ENCODE measurements at places on chromosomes 4 and X. TPM values are rescaled to one million over a fixed set of nuclear protein-coding genes. Genes with fewer than 3 reads are reported as not detected.
A peak's percentile ranks its signal among the peaks of the same experiment; 100 is the strongest.

The CT45A2 gene
- total RNA-seq: not detected

The XAGE1A gene
- total RNA-seq: not detected

The SHOX gene
- total RNA-seq: not detected

The PDZD4 gene
- total RNA-seq: 0.17 TPM

The BEX1 gene
- 9.1 TPM for total RNA-seq

The HAUS7 gene
- total RNA-seq: 24.3 TPM

The PASD1 gene
- not detected for total RNA-seq

The LAMP2 gene
- total RNA-seq: 59.6 TPM

The SFRP2 gene
- not detected for total RNA-seq

The SPRY1 gene
- 6.4 TPM for total RNA-seq

DNA sequence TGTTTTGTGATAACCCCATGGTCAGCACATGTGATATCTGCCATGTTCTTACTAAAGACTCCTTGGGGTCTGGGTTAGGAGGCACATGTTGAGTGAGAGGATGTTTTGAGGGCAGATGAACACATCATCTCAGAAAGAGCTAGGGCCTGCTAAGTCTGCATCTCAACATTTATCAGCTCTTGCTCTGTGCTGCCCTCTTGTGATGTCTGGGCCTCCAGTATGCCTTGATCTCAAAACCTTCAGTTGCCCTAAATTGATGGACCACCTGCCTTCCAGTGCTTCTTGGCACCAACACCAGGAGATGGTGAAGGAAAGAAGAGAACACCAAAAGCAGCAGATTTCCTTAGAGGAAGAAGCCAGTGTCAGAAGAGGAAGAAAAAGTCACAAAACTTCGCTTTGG, 22.5 kb downstream of the MID1 start:
- no peak for DNase-seq

DNA sequence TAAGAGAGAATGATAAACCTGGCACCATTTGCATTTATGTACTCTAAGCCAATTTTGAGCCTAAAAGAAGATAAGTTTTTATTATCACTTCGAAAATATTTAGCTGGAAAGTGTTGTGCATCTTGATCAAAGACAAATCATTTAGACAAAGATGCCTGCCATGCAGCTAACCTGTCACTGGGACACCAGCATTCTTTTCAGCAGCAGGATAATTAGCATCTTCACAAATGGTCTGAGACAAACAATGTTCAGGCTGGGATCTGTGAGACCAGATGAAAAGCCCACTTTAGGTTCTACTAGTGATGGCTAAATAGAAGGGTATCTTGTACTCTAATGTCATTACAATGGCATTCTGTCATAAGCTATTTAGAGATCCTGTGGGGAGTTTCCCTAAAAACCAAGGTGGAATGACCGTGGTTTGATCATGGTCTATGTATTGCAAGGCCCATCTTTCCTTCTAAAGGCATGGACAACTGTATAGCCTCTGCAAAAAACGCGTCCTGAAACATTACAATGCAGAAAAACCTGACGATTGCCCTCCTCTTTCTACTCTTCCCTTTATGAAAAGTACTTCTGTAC, 7.2 kb downstream of the PRDM8 start:
- no peak for DNase-seq

- no peak for DNase-seq
Measured at GRCh38 chrX:106467422-106467821, 144.4 kb upstream of the RADX start.

DNA sequence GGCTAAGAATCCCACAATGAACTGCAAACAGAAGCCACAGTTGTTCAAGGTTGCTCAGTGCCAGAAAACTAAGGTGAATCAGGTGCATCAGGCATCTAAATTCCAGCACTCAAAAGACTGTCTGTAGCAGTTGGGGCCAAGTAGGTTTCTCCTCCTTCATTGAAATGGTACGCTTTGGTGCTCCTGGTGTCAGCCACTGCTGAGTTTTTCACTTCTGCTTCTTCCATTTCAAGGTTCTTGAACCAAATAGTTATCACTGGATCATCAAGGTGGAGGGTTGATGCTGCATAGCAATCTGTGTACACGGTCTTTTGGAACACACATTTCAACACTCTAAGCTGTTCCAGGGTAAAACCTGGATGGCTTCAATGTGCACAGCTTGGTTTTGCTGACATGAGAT, 74.4 kb downstream of the TMA16 start:
- DNase-seq: no peak

- DNase-seq: no peak
Measured at GRCh38 chr4:163673848-163674697, 179.6 kb downstream of the TMA16 start.

DNA sequence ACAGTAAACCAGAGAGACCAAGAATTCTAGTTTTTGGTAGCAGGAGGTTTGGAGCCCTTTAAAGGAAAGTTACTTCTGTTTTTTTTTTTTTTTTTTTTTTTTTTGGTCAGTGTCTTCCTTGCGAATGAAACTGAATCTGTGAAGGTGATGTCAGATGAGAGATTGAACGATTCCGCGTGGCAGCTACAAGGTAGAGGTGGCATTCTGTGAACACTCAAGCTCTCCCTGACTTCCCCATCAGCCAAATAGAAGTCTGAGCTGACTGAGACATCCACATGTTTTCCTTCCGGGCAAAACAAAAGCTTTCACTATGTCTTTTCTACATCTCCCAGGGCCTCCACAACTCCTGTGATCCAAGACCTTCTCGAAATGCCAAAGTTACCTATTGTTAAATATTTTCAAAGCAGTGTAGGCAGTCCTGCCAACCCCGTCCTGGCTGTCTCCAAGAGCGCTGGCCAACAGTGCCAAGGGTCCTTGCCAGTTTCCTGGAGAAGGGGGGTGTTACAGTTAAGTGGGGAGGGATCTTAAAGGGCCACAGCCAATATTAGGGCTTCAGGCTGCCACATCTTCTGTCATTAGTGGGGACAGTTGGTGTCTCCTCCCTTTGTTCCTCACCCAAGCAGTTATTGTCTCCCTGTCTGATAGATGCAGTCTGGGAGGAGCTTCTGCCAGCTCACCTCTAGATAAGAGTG, 102.9 kb upstream of the SLC34A2 start:
- DNase-seq: no peak

GRCh38 chr4:123597586-123597985, 201.0 kb downstream of the SPRY1 start:
- no peak for DNase-seq

DNA sequence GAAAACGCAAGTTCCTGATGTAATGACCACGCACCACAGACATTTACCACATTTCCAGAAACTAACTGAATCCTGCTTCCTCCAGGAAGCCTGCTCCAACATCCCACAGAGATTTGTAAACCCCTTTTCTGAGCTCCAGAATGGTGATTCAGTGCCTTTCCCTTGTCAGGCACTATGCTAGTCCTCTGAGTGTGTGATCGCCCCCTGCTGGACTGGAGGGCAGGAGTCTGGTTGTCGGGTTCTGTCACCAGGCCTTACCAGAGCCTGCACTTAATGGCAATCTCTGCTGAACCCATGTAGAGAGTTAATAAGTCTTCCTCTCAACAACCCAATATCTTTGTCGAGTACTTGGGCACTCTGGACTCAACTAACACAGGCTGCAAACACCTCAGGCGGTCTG, 14.5 kb upstream of the KDM5C start:
- no peak for DNase-seq

DNA sequence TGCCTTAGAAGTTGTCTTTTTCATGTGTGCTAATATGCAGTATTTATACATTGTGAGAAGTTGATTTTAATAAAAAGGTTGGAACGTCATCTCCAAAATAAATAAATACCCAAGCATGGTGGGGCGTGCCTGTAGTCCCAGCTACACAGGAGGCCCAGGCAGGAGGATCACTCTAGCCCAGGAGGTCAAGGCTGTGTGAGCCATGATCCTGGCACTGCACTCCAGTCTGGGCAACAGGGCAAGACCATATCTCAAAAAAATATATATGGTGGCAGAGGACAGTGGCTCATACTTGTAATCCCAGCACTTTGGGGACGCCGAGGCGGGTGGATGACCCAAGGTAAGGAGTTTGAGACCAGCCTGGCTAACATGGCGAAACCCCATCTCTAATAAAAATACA, 6.4 kb downstream of the SLBP start:
- no peak for DNase-seq

DNA sequence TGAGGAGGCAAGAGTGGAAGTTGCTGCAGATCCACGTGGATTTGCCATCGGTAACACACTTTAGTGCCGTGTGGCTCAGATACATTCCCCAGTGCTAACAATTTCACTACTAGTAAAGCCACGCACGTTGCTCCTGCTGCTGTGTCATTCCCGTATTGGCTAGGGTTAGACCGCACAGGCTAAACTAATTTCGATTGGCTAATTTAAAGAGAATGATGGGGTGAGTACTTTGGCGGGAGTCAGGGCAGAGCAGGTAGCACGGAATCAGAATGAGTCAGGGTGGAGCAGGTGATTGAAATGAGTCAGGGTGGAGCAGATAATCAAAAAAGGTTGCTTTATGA, 1337.5 kb downstream of the FSTL5 start:
- no peak for DNase-seq

GRCh38 chr4:87078987-87079486, 141.4 kb downstream of the KLHL8 start:
- DNase-seq: no peak

DNA sequence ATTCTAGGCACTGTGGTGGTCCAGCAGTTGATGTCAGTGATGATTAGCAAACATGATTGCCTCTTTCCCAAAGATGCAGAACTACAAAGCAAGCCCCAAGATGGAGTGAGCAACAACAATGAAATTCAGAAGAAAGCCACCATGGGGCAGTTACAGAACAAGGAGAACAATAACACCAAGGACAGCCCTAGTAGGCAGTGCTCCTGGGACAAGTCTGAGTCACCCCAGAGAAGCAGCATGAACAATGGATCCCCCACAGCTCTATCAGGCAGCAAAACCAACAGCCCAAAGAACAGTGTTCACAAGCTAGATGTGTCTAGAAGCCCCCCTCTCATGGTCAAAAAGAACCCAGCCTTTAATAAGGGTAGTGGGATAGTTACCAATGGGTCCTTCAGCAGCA, 365.3 kb downstream of the MAPK10 start:
- DNase-seq: no peak

DNA sequence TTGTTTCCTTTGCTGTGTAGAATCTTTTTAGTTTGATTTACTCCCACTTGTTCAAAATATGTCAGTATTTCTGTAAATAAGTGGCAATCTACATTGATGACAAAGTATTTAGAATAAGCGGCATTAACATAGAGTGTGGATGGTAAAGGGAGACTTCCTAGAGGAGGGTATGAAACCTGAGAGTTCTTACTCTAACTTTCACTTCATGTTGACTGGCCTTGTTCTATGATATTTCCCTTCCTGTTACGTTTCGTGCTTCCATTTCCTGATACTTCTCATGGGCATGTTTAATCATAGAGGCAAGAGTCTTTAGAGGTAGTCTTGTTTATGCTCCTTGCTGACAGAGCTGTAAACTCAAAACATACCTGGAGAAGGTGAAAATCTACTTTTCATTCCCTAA, 408.9 kb downstream of the GLUD2 start:
- DNase-seq: no peak

- no peak for DNase-seq
Measured at GRCh38 chr4:24137671-24138601, 248.1 kb upstream of the PPARGC1A start.

DNA sequence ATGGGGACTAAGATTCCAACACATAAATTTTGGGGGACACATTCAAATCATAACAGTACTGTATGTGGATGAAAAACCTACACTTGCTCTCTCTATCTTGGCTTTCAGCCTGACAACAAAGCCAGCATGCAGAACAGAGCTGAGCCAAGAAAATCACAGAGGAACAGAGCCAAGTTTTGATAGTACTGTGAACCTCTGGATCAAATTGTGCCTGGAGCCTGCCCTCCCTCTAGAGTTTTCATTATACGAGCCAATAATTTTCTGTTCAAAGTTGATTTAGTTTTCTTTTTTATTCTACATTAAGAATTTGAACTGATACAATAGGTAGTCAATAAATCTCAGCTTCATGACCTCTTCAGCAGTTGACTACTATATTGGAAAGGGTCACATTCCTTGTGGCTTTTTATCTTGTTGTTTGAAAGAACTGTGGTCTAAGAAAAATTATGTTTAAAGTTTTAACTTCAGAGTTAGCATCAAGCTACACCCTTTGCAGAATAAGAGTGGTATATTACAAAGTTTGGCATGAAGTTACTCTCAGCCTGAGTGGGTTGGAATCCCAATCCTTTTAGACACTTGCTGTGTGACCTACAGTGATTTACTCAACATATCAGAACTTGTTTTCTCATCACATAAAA, 31.1 kb downstream of the GRID2 start:
- DNase-seq: no peak

DNA sequence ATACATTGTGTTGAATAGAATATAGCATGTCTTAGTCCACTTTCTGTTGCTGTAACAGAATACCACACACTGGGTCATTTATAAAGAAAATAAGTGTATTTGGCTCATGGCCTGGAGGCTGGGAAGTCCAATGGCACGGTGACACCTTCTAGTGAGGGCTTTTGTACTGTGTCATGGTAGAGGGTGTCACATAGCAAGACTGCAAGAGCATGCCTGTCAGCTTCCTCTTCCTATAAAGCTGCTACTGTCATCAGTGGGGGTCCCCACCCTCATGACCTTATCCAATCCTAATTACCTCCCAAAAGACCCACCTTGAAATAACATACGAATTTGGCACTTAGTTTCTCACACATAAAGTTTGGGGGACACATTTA, 193.2 kb downstream of the PTTG2 start:
- DNase-seq: no peak

- DNase-seq: no peak
Measured at GRCh38 chr4:140256941-140257340, 103.0 kb upstream of the MAML3 start.

DNA sequence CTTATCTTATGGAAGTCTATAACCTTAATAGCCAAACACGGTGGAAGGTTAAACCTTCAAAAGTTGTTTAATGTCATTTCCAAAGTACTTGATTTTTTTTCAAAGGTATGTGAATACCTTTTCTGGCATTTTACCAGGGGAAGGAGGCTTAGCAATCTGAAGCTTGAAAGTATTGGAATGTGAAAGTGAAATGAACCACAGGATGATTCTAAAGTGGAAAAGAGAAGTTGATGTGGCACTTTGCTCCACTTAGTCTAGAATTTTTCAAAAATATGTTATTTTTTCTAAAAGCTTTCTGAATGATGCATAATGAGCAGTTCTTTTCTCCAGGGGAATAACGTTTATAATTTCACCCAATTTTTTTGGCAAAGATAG, 19.2 kb downstream of the PI4K2B start:
- DNase-seq: no peak

- DNase-seq: peak; percentile 81
Measured at GRCh38 chrX:144006811-144007210, 122.9 kb downstream of the UBE2NL start.

DNA sequence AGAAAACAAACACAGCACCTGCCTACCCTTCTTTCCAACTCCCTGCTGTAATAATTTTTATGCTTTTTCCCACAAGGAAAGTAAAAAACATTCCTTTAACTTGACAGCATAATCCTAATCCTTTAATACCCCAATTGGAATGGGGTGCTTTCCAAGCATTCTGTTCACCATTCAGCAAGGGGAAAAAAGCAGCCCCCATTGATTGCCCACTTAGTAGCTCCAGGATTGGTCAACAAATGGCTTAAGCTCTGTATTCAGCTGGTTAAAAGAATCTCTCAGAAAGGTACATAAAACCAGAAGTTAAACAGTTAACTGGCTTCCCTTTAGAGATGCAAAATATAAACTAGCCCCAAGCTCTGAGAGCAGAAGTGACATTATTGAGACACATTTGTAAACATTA, 194.8 kb upstream of the ATOH1 start:
- no peak for DNase-seq

GRCh38 chr4:145107126-145107525, 9.0 kb downstream of the ABCE1 start:
- DNase-seq: no peak

GRCh38 chr4:3709846-3710441, 56.2 kb upstream of the ADRA2C start:
- DNase-seq: no peak

- DNase-seq: no peak
Measured at GRCh38 chr4:24807611-24808010, 12.2 kb downstream of the SOD3 start.
